Brain microvascular endothelial cell (primary cell): ENCODE measurements at places on chromosomes 2 and 18.

DNA sequence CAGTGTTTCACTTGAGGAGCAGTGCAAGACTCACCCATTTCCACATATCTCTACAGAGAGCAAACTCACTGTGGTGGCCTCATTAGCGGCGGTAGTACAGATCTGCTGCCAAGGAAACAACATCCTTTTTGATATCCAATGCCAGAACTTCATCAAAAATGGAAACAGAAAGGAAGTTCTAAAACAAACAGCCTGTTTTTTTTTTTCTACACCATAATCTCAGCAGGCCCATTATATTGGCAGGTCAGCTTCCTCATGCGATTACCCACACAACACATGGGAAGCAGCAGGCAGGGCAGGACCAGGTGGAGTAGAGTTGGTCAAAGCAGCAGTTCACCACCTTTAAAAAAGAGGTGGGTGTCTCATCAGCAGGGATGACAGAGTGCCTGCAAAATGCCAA is 678.9 kb upstream of the CELF4 start:
- no peak for DNase-seq

DNA sequence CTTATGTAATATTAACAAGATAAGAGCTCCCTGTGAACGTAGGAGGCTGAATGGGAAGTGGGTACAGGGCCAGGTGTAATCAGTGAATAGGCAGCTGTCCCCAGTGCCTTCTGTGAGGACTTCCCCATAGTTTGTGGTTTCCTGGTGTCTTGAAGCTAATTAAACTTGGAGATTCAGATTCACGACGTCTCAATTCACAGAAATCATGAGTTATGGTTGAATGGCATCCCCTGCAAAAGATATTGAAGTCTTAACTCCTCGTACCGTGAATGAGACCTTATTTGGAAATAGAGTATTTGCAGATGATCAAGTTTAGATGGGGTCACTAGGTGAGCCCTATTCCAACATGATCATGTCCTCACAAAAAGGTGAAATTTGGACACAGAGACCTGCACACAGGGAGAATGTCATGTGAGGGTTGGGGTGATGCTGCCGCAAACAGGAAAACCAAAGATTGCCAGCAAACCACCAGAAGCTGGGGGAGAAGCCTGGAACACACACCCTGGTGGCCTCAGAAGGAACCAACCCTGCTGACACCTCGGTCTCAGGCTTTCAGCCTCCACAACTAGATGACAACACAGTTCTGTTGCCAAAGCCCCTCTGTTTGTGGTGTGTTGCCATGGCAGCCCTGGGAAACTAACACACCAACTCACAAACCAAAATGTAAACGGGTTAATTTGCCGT is 13.2 kb downstream of the ARL4C start:
- DNase-seq, result peak; percentile 11

DNA sequence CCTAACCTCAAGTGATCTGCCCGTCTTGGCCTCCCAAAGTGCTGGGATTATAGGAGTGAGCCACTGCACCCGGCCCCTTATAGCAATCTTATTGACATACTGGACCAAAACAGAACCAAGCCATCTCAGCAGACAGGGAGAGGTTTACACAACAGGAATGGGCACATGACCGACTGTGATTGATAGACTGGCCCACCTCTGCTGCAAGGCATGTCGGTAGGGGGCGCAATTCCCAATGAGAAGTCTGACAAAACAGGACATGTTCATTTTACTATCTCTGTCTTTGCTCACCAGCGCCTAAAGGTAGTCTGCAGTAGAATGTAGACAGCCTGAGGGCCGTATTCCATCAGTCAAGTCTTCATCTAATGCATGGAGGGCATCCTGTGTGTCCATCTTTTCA is 2.0 kb downstream of the LYPD6B start:
- no peak for DNase-seq

GRCh38 chr2:146048141-146048540 is 1528.2 kb upstream of the ZEB2 start:
- no peak for DNase-seq
